Adrenal gland (tissue), 19 donors: ENCODE measurements at places on chromosomes 2 and 18.

DNA sequence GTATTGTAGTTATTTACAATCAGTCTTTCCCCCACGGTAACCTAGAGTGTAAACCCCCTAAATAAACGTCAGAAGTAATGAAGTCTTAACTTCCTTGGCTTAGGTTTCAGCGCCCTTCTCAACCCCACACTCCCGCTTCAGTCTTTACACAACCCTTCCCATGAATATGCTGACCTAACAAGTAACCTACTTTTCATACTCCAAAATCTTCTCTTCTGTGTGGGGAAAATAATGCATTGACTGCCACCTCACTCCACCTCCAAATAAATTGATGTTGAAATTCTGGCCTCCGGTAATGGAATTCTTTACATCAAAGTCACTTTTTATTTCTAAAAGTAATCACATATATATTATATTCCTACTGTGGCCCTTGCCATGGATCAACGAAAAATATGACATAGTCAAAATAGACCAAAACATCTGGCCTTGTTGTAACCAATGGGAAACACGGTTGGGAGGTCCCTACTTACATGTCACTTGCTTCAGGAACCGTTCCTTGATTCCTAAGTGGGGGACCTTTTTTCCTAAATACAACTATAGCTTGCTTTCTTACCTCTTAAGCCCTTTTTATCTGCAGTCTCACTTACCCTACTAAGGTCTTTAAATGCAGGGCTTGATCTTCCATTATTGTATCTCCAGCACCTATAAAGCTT, 961 bp downstream of the GEN1 start:
- no peak for DNase-seq

GRCh38 chr18:72436401-72436800, 107.7 kb downstream of the CBLN2 start:
- DNase-seq: no peak

GRCh38 chr2:207515671-207516070, 14.1 kb upstream of the CREB1 start:
- no peak for DNase-seq

GRCh38 chr2:240278661-240279060, 138.2 kb upstream of the OTOS start:
- no peak for DNase-seq

DNA sequence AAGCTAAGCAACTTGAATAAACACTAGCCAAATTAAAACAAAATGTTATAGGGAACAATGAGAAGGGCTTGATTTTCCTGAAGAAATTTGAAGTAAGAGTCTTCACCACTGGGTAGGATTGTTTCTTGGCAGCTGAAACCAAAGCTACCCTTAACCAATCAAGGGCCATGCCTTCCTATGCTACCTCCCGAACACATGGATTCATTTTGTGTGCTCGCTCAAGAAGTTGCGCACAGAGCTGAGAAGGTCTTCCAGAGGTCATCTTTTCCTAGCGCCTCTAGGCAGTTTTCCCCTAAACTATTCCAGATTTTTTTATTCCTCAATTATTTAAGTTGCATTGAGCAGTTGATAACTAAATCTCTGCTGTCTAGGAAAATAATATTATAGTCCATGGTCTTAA, 264.6 kb downstream of the RBM43 start:
- no peak for DNase-seq
